ENCODE measurements at places on chromosomes 1 and 21. TPM values are rescaled to one million over a fixed set of nuclear protein-coding genes. Genes with fewer than 3 reads are reported as not detected.

Gene LRRC39
- 0.48 TPM for total RNA-seq

Gene SOX13
- total RNA-seq: 12.1 TPM

- H3K27me3 ChIP-seq: no peaks in the 10 kb centered on the region
- no peaks in the 10 kb centered on the region for H3K4me1 ChIP-seq
- H3K36me3 ChIP-seq: no peaks in the 10 kb centered on the region
Observed at GRCh38 chr1:154821083-154821482, 49.0 kb downstream of the KCNN3 start.

DNA sequence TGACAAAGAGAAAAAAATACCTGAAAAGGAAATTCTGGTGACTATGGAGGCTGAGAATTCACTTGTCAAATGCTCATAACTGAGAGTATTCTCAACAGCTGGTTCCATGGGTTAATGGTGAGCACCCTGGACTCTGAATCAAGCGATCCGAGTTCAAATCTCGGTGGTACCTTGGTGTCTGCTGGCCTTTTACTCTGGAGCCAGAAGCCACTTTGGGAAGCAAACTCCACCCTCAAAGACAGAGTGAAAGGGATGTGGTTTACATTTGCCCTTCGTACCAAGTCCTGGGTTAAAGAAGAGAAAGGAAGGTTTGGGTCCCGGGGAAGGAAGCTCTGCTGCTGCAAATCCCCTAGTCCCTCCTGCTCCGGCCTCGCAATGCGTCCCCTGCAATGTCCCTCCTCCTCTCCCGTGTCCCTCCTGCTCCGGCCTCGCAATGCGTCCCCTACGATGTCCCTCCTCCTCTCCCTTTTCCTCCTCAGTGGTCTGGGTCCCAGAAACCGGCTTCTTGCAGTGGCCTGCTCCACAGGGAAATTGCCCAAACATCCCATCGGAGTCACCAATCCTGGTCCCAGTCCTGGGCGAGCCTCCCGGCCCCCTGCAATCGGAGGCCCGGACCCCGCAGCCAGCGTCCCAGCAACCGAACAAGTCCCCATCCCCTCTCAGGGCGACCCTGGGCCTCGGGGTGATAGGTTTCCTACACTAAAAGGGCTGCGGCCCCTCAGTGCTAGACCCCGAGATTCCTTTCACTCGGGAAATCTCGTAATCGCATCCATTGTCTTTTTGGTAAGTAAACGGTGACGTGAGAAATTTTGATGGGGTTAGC lies 129.4 kb downstream of the PPIAL4G start:
- no peak for DNase-seq

- no peak for DNase-seq
- no peaks in the 10 kb centered on the region for H3K4me1 ChIP-seq
- H3K4me3 ChIP-seq: no peak overlapping the region
- no peaks in the 10 kb centered on the region for H3K27me3 ChIP-seq
- H3K36me3 ChIP-seq: no peaks in the 10 kb centered on the region
- H3K27ac ChIP-seq: no peak overlapping the region
Observed at GRCh38 chr1:98813738-98814309, 152.3 kb downstream of the SNX7 start.

DNA sequence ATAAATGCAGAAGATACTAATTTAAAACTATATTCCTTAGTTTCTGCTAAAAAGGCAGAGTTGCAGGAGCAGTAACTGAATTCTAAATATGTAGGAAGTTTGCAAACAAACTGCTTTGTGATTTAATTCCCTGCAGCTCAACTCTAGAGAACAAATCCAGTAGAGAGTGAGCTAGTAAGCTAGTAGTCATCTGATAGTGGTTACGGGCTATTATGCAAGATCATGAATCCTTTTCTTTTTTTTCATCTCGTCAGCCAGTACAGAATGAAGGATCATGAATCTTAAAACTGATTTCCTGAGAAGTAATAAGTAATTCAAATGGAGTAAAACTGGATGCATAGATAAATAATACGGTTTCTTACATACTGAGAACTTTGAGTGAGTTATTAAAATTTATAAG lies 3.3 kb downstream of the DPH5 start:
- H3K4me1 ChIP-seq: peaks cover 6% of the 10 kb centered on the region
- no peak overlapping the region for H3K4me3 ChIP-seq
- no peak for DNase-seq
- H3K27me3 ChIP-seq: no peaks in the 10 kb centered on the region

- H3K4me3 ChIP-seq: no peak overlapping the region
- H3K27ac ChIP-seq: no peak overlapping the region
- H3K27me3 ChIP-seq: no peaks in the 10 kb centered on the region
- H3K4me1 ChIP-seq: no peaks in the 10 kb centered on the region
- no peak for DNase-seq
Observed at GRCh38 chr21:19981938-19982337, 1016.3 kb upstream of the NCAM2 start.

Gene GIPC2
- total RNA-seq: 40.1 TPM

DNA sequence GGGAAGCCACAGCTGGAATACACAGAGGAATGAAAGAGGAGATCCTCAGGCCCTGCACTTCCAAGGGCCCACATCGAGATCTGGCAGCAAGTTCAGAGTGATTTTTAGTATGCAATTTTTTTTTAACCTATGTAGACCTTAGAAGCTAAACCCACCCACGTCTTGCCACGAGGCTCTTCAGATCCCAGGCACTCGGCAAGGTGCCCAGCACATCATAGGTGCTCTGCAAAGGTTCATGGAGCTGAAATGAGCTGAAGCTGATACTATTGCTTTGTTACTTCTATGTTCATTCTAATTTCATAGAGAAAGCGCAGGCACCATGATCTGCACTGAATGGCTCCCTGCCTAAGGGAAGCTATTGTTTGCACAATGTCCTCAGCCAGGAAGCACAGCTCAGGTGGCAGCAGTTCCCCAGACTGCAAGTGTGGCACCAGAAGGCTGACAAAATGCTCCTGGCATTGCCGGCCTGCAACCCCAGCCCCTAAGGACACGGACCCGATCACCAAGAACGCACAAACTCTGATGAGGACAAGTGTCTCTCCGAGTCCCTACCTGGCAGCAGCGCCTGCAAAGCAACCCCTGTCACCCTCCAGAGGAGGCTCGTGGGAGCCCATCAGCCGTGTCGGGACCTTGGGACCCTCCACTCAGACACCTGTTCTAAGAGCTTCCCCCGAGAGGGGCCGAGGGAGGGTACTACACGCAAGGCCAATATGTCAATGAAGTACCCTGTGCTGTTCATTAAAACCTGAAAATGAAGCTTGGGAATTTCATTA lies 264.2 kb downstream of the NPHP4 start:
- DNase-seq: no peak
- no peak overlapping the region for H3K4me3 ChIP-seq
- no peaks in the 10 kb centered on the region for H3K4me1 ChIP-seq
- H3K36me3 ChIP-seq: no peaks in the 10 kb centered on the region
- no peaks in the 10 kb centered on the region for H3K27me3 ChIP-seq
- H3K27ac ChIP-seq: no peak overlapping the region

DNA sequence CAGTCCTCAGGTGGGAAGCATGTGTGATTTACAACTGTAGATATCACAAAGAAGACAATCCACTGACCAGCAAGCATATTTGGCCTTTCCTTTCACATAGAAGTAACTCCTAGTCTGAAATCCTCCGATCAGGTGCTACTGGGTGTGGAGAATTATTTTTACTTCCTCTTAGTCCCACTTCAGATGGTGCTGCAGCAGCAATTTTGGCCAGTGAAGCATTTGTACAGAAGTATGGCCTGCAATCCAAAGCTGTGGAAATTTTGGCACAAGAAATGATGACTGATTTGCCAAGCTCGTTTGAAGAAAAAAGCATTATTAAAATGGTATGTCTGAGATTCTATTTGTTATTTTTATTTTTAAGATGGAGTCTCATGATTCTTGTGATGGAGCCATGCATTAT lies 51.0 kb downstream of the SCP2 start:
- H3K36me3 ChIP-seq: no peaks in the 10 kb centered on the region
- no peak overlapping the region for H3K27ac ChIP-seq
- no peaks in the 10 kb centered on the region for H3K27me3 ChIP-seq
- DNase-seq: no peak

Data from transverse colon (tissue), 4 donors.